ENCODE measurements at places on chromosomes 11 and 22.

DNA sequence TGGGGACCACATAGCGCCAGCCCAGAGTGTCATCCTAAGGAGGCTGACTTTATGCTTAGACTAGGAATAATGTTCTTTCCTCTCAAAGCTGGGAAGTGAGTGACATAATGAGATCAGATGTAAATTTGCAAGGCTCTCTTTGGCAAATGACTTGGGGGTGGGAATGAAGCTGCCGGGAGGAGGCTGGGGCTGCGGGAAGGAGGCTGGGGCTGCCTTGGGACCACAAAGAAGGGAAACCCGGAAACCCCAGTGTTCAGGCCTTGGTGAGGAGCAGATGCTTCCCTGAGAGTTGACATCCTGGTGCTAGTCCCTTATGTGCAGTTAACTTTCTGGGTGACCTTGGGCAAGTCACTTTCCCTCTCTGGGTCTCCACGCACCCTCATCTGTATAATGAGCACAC is 182.0 kb downstream of the CHST1 start:
- no peak for DNase-seq

- DNase-seq: no peak
These were observed 334.0 kb downstream of the KCNA4 start for GRCh38 chr11:29682856-29683255.

DNA sequence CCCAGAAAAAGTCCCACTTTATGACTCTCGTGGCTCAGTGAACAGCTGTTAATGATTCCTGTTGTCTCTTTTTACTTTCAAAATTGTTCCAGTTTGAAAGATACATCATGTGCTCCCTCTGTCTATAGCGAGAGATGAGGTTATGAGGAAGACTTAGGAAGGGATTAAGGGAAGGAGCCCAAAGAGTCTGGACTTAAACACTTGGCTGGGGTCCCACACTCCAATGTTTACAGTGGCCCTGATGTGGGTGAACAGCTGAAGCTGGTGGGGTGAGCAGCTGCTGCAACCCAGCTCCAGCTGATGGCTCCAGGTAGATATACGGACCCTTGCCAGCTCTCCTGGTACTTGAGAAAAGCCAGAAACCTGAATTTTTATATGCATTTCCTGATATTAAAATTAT is 84.5 kb upstream of the PLET1 start:
- no peak for DNase-seq

DNA sequence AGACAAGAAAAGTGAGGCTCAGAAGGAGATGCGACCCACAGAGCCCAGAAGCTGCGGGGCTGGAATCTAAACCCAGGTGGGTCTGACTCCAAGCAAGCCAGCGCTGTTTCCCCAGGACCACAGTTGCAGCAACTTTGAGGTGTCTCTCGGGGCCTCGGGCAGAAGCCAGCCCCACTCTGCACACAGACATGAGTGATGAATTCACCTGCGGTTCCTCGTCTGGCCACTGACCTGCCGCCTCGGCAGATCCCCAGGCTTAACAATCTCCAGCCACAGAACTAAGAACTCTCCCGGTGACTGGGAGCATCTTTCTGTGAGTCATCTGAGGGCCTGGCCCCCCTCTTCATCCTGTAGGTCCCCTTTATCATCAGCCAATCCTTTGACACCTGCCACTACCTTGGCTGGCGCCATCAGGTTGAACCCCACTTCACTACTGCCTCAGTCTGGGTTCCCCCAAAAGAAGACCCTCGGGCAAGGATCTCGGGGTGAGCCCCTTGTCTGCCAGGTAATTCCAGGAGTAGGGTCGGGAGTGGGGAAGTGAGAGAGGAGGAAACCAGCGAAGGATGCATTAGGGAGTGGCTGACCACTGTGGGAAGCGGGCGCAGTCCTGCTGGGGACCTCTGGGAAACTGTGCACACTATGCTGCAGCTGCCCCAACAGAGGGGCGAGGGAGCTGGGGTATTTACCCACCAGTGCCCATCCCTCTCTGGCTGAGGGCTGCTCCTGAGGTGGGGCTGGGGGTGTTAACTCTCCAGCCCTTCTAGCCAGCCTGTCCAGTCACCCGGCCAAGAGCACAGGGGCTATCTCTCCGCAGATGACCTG is 33.0 kb upstream of the MN1 start:
- DNase-seq: no peak

DNA sequence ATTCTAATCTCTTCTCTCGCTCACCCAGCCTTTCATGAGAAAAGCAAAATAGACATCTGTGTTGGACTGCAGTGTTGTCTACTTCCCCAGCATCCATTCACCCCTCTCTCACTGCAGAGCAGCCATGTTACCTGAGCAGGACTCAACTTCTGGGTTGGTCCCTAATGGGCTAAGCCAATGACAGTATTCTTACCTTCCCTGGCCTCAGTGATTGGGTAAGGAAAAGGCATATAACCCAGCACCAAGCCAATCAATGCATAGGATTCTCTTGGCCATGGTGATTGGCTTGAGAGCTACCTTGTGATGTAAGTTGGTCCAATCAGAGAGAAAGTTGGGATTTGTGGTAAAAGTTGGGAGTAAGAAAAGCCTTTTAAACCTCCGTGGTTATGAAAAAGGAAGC is 99.8 kb upstream of the NECTIN1 start:
- no peak for DNase-seq

DNA sequence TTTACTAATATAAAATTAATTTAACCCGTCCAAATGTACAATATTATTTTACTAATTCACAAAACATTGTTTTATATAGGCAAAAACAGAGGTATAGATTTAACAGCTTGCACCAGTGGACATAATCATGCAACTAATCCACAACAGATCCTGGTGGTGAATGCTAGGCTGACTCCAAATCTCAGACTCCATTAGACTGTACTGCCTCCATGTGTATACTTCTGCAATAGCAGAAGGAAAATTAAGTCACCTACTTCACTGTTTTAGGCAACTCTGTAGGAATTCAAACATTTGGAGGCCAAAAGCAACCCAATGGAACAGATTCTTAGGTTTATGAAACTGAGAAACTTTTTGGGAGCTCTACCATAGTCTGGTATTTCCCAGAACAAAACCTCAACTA is 30.0 kb upstream of the RAB39A start:
- no peak for DNase-seq

- DNase-seq: no peak
These were observed 255.2 kb upstream of the ZC3H12C start for GRCh38 chr11:109838026-109838425.

GRCh38 chr11:61510166-61510919 is 1.8 kb downstream of the LRRC10B start:
- DNase-seq: no peak

- no peak for DNase-seq
These were observed 13.3 kb downstream of the ZDHHC5 start for GRCh38 chr11:57681168-57681567.

DNA sequence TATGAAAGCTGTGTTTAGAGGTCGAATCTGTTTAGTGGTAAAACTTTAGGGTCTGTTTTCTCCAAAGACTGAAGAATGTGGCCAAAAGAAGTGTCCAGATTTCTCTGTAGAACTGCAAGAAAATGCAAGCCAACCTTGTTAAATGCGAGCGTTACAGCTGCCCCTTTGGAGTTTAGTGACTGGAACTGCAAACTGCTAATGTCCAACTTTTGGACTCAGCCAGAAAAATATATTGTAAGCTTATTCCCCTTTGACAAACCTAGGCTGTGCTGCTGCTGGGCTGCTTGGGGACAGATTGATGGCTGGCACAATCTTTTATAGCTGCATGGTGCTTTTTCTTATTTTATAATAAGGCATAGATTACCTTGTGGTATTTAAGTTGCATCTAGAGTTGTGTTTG is 3.9 kb downstream of the TEAD1 start:
- DNase-seq: no peak

GRCh38 chr11:2203440-2204259 is 32.0 kb upstream of the TH start:
- no peak for DNase-seq

Data from NCI-H1436 (cell line).